Iris pigment epithelial cell (primary cell): ENCODE measurements at places on chromosomes 1 and 21.

DNA sequence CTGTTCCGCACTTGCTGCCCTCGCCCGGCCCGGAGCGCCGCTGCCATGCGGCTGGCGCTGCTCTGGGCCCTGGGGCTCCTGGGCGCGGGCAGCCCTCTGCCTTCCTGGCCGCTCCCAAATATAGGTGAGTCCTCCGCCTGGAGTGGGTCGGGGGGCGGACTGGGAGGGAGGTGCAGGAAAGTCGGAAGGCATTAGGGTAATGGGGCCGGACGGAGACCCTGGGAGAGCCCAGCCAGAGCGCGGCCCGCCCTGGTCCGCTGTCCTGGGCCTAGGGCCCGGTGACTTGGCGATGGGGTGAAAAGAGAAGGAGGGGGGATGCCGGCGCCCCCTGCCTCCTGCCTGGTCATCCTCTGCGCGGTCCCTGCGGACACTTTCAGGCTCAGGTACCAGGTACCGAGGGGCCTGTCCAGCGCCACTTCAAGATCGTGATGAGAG is 243 bp downstream of the ADAM15 start:
- DNase-seq = no peak

- DNase-seq = no peak
Measured at GRCh38 chr21:31195334-31196015, 148.6 kb downstream of the TIAM1 start.

GRCh38 chr1:38872401-38873026 is 634 bp downstream of the MYCBP start:
- peak; percentile 49 for DNase-seq

DNA sequence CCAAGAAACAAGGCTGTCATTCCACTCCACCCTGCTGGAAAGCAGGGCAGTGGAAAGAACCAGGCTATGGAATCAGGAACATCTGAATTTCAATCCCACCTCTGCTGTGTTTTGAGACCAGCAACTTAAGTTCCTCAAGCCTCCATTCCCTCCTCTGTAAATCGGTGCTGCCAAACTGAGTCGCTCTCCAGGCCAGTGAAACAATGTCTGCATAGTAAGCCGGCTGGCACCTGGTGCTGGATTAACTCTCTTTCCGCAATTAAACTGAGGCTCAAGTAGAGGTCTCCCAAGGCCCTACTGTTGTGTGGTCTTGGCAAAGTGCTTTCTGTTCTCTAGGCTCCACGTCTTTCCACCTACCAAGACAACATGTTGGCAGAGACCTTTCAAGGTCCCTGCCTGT is 65.3 kb downstream of the SSBP3 start:
- DNase-seq = no peak

- no peak for DNase-seq
Measured at GRCh38 chr1:21308847-21309652, 18.8 kb upstream of the ECE1 start.

GRCh38 chr1:207069061-207069460 is 16.0 kb downstream of the PFKFB2 start:
- no peak for DNase-seq

DNA sequence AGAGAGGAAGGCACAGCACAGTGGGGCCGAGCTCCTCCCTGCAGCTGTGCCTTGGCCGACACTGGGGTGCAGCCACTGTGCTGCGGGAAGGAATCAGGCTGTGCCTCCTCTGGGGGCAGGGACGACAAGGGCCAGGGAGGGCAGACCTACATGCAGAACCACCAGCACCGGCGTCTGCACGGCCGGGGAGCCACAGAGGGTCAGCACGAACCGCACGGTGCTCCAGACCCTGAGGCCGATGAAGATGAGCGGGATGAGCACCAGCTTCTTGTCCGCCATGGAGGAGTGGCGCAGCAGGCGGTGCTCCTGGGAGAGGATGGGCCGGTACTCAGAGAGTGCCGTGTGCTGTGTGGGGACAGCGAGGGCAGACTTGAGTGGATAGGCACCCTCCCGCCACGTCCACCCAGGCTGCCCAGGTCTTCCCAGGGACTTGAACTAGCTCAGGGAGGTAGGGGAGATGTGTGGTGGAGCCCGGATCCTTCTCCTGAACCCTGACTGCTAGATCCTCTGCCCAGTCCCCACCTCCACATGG is 23.5 kb downstream of the GPR157 start:
- no peak for DNase-seq

DNA sequence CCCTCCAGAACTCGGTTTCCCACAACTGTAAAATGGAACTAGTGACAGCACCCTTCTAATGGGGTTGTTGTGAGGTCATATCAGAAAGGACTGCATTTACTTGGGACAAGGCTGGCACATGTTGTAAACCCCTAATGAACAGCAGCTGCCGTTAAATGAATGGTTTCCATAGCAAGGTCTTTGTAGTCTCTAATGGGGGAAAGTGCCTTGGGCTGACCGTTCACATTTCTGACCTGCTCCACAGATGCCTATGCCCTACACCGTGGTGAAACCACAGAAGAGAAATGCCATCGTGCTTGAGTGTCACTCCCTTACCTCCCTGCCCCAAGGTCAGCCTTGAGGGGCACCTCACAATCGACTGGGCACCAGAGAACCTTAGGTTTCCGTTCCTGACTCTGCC is 143.1 kb downstream of the ZSCAN20 start:
- no peak for DNase-seq

- DNase-seq = peak; percentile 57
Measured at GRCh38 chr1:209601809-209602657, 18.5 kb downstream of the CAMK1G start.

GRCh38 chr1:145927063-145927886 is at the start of gene RBM8A:
RBM8A (minus strand) TSS chr1:145927484; CDS start chr1:145927426, 58 bp downstream.
- peak; percentile 99 for DNase-seq

GRCh38 chr1:226492426-226493137 is 56.0 kb upstream of the STUM start:
- DNase-seq = no peak

GRCh38 chr1:158398818-158399514 is at the start of gene OR10T2:
OR10T2 (minus strand) TSS chr1:158399466; CDS start chr1:158399466, 0 bp downstream.
- DNase-seq = no peak

DNA sequence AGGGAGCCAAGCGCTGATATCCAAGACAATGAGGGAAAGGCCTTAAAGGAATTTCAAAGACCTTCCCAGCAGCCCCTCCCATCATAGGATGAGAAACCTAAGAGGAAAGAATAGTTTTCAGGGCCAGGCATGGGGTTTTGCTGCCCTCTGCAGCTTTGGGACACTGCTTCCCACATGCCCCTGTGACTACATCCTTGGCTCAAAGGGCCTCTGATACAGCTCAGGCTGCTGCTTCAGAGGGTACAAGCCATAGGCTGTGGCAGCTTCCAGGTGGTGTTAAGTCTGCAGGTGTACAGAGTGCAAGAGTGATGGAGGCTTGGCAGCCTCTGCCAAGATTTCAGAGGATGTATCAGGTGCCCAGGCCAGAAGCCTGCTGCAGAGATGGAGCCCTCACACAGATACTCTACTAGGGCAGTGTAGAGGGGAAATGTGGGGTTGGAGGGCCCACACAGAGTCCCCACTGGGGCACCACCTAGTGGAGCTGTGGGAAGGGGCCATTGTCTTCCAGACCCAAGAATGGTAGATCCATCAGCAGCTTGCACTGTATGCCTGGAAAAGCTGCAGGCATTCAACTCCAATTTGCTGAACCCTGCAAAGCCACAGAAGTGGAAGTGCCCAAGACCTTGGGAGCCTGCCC is 125.8 kb downstream of the SLC45A1 start:
- no peak for DNase-seq

GRCh38 chr1:82549841-82550240 is 749.1 kb downstream of the ADGRL2 start:
- DNase-seq = no peak

- peak; percentile 78 for DNase-seq
Measured at GRCh38 chr1:206479183-206480125, 9.2 kb downstream of the IKBKE start.

DNA sequence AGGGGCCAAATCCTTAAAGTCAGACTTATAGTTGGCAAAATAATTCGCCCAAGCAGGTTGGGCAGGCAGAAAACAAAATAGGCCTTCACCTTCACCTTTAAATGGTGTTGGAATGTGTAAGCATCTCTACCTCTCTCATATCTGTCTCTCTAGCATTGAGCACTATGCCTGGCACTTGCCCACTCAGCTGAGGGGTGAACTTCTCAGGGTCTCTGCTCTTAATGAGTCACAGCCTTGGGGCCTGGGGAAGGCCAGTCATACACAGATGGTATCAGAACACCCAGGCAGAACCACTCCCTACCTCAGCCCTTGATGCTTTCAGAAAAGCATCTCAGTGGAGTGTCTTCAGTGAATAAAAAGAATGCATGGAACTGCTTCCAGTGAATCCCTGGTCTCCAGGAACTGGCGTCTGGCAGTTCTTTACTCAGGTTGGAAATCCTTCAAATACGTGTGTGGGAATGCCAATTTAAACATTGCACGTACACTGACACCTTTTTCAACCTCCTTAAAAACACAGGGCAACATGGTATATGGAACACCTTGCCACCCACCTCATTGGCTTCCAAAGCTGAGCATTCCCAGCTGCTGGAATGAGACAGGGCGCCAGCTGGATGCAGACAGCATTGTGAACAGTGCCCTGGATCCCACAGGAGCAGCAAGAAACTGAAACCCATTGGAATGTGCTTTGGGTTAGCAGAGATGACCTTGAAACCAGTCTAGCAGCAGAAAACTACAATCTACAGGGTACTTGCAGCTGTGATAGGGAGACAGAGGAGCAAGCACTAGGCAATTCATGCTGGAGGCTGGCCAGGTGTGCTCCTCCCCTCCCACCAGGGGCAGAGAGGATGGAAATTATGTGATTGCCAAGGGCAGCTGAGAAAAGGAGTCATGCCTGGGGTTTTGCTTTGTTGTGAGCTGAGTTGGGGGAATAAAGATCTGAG is 30.0 kb downstream of the ZNF697 start:
- DNase-seq = peak; percentile 9

DNA sequence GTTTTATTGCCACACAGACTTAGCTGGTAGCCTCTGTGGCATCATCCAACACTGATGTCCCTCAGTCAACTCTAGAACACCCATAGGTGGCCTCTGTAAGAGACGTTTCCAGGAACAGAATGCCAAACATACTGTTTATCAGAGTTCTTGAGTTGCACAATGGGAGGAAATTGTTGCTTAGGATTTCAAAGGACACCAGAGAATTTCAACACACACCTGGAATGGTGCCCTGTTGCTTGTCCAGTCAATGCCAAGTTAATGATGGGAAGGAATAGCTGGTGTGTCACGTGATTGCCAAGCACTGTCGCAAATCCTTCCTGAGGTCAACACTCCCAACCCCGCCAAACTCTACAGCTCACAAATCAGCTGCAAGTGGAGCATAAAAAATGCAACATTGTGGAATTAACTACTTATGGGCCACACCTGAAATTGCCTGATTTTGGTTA is 28.6 kb upstream of the DUSP23 start:
- DNase-seq = peak; percentile 91

- DNase-seq = peak; percentile 48
Measured at GRCh38 chr1:28329395-28330153, 734 bp downstream of the MED18 start.

DNA sequence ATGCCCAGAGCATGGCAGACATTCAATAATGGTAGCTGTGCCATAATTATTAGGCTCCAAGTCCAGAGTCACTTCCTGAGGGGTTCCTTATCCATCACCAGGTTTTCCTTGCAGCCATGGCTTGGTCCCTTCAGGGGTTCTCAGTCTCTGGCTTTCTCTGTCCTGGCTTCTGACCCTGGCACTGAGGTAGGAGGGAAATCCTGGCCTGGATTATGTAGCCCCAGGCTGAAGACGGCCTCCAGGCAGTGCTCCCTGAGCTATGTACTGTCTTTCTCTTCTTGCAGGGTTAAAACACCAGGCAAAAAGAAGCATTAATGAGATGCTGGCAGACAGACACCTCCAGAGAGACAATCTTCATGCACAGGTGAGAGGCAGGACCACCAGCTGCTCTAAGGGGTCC is 9.5 kb upstream of the PADI3 start:
- peak; percentile 97 for DNase-seq

- DNase-seq = no peak
Measured at GRCh38 chr1:243497939-243498681, 242.3 kb downstream of the SDCCAG8 start.

GRCh38 chr1:187157552-187157951 is 328.8 kb downstream of the PLA2G4A start:
- no peak for DNase-seq

DNA sequence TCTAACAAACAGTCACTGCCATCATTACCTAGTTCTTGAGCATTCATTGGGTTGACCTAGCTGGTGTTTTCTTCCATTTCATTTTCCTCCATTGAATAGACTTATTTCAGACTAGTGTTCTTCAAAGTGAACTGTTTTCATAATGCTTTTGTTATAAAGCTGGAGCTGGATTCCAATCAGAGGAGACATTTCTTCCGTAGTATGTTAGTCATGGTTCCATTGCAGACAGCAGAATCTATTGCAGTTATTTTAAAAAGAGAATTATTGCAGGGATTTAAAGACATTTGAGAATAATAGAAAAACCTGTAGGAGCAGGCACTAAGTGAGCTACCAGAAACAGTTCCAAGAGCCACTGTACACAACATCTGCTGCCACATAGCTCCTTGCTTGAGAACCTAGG is 50.0 kb downstream of the HHAT start:
- DNase-seq = peak; percentile 33

DNA sequence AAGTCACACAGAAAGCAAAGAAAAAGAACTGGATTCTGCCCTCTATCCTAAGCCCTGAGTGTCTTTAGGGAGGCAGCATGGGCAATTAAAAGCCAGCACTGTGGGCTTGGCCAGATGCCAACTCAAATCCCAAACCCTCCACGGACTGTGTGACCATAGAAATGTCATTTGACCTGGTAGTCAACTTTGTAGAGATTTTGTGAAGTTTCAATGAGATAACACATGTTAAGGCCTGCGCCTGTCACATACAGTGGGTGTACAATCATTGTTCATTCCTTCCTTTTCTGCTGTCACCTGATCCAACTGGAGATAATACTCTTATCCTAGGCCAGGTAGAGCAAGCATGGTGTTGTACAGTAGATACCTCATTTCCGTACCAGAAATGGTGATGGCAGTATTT is 54.2 kb downstream of the TMEM53 start:
- DNase-seq = no peak

DNA sequence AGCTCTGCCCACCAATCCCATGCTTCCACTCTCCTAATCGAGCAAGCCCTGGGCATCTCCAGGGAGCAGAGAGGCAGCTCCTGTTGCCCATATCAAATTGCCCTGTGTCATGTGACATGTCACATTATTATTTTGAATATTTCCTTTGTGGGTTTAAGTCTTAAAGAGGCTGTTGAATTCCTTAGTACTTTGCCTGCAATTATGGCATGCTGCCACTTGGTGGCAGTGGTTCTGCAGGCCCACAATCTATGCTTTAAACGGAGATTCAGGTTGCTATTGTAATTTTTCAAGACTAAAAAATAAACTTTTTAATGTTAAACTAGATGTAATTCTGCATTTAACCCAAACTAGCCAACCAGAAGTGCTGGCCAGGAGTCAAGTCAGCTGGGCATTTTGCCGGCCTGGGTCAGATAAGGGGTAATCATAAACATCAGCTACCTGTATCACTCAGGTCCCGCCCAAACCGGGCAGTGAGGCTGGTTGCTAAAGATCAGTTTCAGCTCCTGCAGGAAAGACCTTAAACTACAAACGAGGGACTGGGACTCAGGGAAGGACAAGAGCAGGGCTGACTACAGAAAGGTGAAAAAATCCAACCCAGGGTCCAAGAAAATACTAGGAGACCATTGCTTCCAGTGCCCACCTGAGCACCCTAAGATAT is 37.3 kb upstream of the ARHGEF16 start:
- no peak for DNase-seq
